ENCODE measurements at places on chromosomes 1 and 21. TPM values are rescaled to one million over a fixed set of nuclear protein-coding genes. Genes with fewer than 3 reads are reported as not detected.

UBXN10 gene
- not detected for total RNA-seq

TNFRSF18 gene
- not detected for total RNA-seq

AMY1C gene
- total RNA-seq = not detected

KRTAP12-2 gene
- not detected for total RNA-seq

CD84 gene
- not detected for total RNA-seq

Data from smooth muscle cell of the umbilical artery (primary cell).